ENCODE measurements at places on chromosomes 6 and 20.

DNA sequence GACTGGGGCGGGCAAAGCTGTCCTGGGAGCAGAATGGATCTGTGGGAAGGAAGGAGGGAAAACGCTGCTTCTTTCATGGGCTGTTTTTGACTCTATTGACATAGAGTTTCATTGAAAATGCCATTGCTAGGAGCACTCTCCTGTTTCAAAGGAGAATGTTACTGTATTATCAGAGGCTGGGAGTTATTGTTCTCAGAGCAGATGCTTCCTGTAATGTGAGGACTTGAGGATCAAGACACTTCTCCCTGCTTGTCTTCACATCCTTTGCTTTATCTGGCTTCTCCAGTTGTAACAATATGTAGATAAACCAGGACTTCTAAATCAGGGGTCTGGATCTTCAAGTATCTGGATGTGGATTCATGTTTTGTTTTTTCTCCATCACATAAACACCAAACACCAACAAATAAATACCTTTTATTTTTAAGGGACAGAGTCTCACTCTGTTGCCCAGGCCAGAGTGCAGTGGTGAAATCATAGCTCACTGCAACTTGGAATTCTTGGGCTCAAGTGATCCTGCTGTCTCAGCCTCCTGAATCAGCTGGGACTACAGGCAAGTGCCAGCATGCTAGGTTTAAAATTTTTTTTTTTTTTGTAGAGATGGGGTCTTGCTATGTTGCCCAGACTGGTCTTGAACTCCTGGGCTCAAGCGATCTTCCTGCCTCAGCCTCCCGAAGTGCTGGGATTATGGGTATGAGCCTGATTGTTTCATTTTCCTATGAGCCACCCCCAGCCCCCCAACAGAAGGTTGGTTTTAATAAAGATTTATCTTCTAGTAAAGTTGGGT lies 3.9 kb downstream of the CD109 start:
- no peak for DNase-seq

GRCh38 chr20:40953416-40953815 lies 75.2 kb upstream of the TOP1 start:
- DNase-seq = no peak

GRCh38 chr6:36655085-36655724 lies 23.3 kb upstream of the CDKN1A start:
- no peak for DNase-seq

DNA sequence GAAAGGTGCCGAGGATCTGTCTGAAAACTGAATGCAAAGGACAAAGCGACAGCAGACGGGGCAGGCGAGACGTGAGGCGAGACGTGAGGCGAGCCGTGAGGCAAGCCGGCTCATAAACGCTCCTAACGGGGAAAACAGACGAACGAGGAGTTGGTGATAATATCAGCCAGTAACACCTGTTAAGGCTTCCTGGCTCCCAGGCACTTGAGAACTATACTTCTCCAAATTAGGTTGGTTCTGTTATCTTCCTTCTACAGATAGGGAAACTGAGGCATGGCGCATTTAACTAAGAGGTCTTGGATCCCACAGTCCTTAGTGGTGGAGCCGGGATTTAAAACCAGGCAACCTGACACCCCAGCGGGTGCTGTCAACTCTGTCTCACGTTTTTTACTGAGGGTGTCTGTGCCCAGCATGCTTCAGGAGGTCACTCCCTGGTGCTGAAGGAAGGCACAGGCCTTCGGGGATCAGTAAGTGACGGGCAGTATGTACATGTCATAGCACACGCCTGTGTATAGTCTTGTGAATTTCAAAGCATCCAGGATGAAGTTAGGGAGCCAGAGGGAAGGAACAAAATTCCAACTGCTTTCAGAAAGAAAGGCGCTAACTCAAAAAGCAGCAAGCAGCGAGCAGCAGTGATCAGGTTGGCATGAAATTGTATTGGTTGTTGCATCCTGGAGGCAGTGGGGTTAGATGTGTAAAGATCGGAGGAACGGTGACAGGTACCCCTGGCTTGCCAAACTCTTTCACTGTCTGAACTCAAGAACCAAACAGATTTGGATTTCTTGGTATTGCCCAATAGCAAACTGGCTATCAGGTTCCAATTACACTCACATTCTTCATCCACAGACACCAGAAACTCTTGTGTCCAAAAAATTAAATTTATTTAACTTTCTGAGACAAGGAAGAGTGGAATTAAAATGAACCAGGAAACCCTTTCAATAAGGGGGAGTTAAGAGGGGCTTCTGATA lies 318.7 kb downstream of the THBS2 start:
- DNase-seq = no peak

- no peak for DNase-seq
Observed at GRCh38 chr6:44452725-44453124, 65.2 kb downstream of the CDC5L start.

- DNase-seq = no peak
Observed at GRCh38 chr20:64062276-64062595, 762 bp upstream of the TCEA2 start.

DNA sequence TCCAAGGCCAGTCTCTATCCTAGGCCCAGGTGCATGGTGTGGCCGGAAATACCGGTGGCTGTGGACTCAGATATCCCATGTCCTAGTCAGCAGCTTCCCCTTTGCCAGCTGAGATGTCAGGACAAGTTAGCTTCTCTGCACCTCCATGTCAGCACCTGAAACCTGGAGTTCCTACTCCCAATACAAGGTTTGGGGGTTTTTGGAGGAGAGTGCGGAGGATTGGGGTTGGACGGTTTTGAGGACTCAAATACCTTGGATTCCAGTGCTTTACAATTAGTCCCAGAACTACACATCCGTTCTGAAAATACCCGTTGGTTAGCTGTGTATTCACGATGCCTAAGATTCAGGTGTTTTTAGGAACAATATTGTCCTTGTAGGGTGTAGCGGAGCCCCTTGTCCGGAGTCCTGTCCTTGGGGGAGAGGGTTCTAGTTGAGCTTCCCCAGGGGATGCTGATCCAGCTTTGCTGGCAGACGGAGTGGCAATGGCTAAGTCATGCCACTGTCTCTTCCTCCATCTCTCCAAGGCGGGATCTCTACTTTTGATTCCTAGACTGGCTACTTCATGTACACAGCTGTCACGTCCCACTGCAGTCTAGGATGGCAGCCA lies 45.0 kb downstream of the ADNP start:
- no peak for DNase-seq

- no peak for DNase-seq
Observed at GRCh38 chr6:163176097-163176496, 238.4 kb upstream of the QKI start.

Measured in stimulated activated CD4-positive, alpha-beta T cell treated with anti-CD3 and anti-CD28 coated beads, Interleukin-2, amount 100 ng/mL, for 48 hours (primary cell).